ENCODE measurements at places on chromosomes 2 and 18. TPM values are rescaled to one million over a fixed set of nuclear protein-coding genes. Genes with fewer than 3 reads are reported as not detected.

GRCh38 chr2:3107567-3107966, 270.1 kb downstream of the EIPR1 start:
- DNase-seq = no peak

DNA sequence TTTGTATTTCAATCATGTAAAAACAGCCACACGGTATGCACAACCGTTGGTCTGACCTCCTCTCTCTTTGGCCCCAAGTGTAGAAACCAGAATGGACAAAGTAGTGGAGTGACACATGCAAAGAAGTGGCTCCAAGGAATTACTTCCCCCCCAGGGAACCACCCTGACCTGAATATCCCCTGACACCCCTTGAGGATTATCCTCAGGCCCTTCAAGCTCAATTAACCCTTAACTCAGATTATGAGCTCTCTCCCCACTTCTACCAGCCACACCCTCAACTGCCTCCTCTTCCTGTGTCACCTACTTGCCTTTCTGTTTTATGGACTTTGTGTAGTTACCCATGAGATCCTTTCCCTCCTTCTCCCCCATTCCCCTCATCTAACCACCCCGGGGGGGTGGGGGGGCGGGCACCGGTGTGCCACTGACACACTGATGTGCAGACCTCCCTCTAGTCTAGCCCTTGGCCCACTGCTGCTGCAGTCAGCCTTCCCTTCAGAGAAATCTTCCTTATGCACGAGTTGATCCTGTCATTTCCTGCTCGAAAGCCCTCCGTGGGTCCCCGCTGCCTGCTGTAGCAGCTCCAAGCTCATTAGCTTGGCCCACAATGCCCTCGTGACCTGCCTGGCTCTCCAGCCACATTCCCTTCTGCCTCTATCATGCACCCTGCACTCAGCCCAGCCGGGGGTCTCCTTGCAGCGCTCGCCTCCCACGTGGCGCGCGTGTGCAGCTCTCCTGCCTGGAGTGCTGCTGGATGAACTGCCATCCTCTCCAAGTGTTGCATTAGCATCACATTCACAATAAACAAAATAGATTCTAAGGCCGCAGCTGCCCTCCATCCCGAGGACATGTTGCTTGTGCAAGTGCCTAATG, 40.1 kb upstream of the TMEM177 start:
- no peak for DNase-seq

DNA sequence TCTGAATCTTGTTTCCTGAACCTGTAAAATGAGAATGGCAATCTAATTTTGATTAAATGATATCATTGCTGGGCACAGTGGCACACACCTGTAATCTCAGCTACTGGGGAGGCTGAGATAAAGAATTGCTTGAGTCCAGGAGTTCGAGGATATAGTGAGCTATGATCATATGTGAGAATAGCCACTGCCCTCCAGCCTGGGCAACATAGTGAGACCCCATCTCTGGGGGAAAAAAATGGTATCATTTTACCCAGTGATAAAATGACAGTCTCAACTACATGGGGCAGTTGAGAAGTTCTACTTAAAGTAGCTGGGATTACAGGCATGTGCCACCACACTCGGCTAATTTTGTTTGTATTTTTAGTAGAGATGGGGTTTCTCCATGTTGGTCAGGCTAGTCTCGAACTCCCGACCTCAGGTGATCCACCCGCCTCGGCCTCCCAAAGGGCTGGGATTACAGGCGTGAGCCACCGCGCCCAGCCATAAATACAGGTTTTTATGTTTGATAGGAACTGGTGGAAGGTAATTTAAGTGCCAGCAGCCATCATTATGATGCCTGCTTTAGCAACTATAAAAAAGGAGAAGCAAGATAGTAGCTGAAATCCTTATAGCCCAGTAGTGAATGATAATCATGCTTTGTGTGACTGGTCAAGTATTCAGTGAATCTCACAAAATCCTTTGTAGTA, 17.0 kb downstream of the BZW1 start:
- DNase-seq = no peak

The CTNNA2 gene
- total RNA-seq = not detected

The SNTG2 gene
- 0.13 TPM for total RNA-seq
